ENCODE measurements at places on chromosomes 11 and 22. TPM values are rescaled to one million over a fixed set of nuclear protein-coding genes. Genes with fewer than 3 reads are reported as not detected.
A peak's percentile ranks its signal among the peaks of the same experiment; 100 is the strongest.

DNA sequence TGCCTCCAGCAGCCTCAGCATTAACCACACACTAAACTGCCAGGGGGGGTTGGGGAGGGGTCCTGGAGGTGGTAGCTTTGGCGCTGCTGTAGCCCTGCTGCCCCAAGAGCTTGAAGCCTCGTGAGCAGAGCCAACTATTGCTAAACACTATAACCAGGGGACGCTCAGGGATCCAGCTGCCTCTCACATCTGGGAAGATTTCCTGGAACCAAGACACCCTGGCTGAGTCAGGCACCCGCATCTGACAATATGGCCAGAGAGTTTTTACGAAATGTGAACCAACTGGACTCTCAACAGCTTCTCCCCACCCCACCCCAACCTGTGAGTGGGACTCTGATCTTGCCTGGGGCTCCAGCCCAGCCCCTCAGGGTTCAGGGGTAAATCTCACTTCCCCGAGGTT lies 14.3 kb downstream of the C1QTNF6 start:
- H3K27me3 ChIP-seq = no peaks in the 10 kb centered on the region
- H3K4me3 ChIP-seq = no peak overlapping the region
- no peak for DNase-seq
- H3K27ac ChIP-seq = no peak overlapping the region

DNA sequence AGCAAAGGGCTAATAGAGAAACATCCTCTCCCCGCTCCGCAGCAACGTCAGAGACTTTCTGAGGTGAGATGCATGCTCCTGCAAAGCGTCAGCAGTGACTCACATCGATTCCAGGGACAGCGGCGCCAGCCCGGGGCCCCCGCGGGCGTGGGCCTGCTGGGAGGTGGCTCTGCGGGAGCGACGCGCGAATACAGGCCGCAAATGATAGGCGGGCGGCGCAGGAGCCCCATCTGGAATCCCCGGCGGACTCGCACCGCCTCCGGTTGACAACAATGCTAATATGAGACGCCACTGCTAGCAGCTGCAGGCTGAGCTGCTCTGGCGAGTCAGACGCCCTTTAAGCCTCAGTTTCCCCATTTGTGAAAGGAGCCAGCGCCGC lies 557 bp downstream of the RANGAP1 start:
- peak; percentile 54 for DNase-seq
- no peaks in the 10 kb centered on the region for H3K27me3 ChIP-seq
- H3K4me1 ChIP-seq = peaks cover 33% of the 10 kb centered on the region
- peaks cover 15% of the 10 kb centered on the region for H3K36me3 ChIP-seq
- H3K27ac ChIP-seq = peak overlapping the region; percentile 53
- H3K4me3 ChIP-seq = peak overlapping the region; percentile 75

GRCh38 chr22:40498420-40499208 lies 128.2 kb downstream of the SGSM3 start:
- no peak for DNase-seq
- no peaks in the 10 kb centered on the region for H3K27me3 ChIP-seq
- peaks cover 10% of the 10 kb centered on the region for H3K4me1 ChIP-seq
- H3K36me3 ChIP-seq = no peaks in the 10 kb centered on the region
- no peak overlapping the region for H3K4me3 ChIP-seq
- peak overlapping the region; percentile 72 for H3K27ac ChIP-seq

DNA sequence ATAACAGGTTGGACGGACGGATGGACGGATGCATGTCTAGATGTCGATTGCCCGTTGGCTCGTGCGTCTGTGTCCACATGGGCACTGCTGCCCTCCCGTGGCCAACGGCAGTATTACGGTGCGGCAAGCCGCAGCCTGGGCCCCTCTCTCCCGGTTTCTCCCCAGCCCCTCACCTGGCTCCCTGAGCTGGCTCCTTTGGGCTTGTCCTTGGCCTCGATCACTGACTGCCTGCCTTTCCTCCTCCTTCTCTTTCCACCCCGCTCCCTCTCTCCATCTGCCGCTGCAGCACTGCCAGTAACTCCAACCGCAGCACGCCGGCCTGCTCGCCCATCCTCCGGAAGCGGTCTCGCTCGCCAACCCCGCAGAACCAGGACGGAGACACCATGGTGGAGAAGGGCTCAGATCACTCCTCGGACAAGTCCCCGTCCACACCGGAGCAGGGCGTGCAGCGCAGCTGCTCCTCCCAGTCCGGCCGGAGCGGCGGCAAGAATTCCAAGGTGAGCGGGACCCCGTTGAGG lies 77.3 kb downstream of the SCN3B start:
- no peak overlapping the region for H3K27ac ChIP-seq
- H3K4me1 ChIP-seq = no peaks in the 10 kb centered on the region
- no peak overlapping the region for H3K4me3 ChIP-seq
- H3K27me3 ChIP-seq = no peaks in the 10 kb centered on the region
- DNase-seq = peak; percentile 27

DNA sequence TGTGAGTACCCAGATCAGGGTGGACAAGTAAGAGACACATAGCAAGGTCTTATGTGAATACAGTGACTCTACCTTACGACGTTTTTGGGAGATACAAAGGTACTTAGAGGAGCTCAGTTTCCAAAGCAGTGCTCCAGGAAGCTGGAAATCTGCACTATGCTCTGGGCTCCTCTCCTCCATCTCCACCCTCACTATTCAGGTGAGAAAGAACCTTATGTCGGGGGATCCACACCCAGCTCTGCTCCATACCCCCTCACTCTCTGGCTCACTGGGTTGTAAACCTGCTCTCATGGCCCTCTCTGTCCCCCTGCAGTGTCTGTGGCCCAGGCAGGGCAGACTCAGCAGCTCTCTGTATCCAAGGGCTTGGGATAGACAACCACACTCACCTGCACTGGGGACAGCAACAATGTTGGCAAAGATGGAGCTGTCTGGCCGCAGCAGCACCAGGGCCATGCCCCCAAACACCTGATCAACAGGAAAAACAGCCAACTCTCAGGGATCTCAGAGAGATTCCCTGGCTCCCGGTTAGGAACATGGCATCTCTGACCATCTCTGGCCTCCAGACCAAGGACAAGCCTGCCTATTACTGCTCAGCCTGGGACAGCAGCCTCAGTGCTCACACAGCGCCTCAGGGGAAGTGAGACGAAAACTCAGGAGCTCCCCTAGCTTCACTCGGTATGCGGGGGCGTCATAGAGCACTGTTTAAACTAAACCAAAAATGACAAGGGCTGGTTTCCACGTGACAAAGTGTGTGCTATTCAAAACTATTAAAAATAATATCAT lies 60.9 kb upstream of the TOP3B start:
- no peaks in the 10 kb centered on the region for H3K4me1 ChIP-seq
- no peaks in the 10 kb centered on the region for H3K36me3 ChIP-seq
- no peak for DNase-seq
- H3K4me3 ChIP-seq = no peak overlapping the region

DNA sequence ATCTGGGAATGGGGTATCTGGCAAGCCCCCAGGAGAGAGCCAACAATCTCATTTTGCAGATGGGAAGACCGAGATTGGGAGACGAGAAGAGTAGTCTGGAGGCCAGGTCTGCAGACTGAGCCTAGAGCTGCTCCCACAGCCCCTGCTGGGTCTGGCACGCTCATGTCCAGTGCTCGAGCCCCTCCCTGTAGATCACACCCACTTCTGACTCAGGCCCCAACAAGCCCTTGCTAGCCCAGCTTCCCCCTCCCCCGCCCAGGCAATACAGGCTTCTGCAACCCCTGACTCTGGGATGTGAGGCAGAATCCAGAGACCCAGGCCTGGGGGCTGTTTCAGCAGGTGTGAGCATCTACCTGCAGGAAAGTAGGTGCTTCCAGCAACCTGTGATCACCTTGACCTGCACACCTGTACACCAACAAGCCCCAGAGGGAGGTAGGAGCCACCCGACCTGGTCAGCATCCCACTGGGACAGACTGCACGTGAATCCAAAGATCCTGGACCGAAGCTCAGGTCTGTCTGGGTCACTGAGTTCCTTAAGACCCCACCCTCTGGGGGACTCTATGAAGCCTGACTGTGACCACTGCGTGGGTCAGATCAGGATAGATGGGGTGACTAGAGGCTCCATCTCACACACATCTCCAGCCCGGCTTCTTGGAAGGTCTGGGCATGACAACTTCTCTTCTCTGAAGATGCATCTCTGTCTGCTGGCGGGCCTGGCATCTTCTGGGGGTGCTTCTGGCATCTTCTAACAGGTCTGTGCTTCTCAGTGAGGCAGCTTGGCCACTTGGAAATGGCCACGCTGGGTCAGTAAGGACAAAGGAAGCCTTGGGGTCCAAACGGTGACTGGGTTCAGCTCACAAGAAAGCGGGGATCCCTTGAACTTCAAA lies 29.3 kb downstream of the LINC01488 start:
- no peak overlapping the region for H3K4me3 ChIP-seq
- H3K4me1 ChIP-seq = peaks cover 5% of the 10 kb centered on the region
- no peak overlapping the region for H3K27ac ChIP-seq
- no peaks in the 10 kb centered on the region for H3K27me3 ChIP-seq
- H3K36me3 ChIP-seq = no peaks in the 10 kb centered on the region

GRCh38 chr11:2928605-2929530 lies at the start of gene PHLDA2:
Gene PHLDA2, minus strand, starts transcription at chr11:2929420. Its CDS starts 56 bp downstream, at chr11:2929364.
- H3K27ac ChIP-seq = peak within 1 kb of the TSS; percentile 61
- peaks cover 8% of the 10 kb centered on the region for H3K27me3 ChIP-seq
- H3K4me3 ChIP-seq = peak within 1 kb of the TSS; percentile 63
- DNase-seq = peak; percentile 70

DNA sequence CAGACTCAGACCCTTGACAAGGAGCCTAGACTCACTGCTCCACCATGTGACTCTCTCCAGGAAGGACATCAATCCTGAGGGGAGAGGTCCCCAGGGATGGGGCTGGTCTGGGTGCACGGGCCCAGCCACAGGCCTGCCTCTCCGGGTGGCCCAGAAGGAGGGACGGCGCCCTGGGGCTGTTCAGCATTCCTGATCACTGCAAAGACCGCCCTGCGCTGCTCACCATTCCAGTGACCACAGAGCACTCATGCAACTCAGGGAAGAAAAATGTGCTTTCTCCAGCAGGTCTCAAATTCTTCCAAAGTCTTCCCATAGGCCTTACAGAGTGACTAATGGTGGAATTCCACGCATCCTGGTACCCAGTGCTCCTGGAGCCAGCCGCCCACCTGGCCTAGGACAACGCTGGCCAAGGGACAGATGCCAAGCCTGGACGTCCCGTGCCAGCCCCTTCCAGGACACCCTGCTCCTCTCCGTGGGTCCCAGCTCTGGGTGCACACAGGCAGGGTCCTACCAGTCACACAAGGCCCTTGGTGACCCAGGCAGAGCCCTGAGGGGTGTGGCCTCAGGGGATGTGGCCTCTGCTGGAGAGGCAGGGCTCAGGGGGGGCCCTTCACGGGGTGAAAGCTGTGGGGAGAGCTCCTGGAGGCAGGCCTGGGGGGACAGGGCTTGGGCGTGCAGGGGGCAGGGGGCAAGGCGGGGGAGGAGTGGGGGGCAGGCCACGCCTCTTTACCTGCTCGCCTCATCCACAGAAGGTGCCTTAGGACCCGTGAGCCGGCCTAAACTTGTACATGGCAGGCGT lies 178.8 kb downstream of the IGLL1 start:
- H3K4me1 ChIP-seq = peaks cover 5% of the 10 kb centered on the region
- no peak for DNase-seq
- no peaks in the 10 kb centered on the region for H3K36me3 ChIP-seq
- no peak overlapping the region for H3K27ac ChIP-seq
- no peaks in the 10 kb centered on the region for H3K27me3 ChIP-seq

DNA sequence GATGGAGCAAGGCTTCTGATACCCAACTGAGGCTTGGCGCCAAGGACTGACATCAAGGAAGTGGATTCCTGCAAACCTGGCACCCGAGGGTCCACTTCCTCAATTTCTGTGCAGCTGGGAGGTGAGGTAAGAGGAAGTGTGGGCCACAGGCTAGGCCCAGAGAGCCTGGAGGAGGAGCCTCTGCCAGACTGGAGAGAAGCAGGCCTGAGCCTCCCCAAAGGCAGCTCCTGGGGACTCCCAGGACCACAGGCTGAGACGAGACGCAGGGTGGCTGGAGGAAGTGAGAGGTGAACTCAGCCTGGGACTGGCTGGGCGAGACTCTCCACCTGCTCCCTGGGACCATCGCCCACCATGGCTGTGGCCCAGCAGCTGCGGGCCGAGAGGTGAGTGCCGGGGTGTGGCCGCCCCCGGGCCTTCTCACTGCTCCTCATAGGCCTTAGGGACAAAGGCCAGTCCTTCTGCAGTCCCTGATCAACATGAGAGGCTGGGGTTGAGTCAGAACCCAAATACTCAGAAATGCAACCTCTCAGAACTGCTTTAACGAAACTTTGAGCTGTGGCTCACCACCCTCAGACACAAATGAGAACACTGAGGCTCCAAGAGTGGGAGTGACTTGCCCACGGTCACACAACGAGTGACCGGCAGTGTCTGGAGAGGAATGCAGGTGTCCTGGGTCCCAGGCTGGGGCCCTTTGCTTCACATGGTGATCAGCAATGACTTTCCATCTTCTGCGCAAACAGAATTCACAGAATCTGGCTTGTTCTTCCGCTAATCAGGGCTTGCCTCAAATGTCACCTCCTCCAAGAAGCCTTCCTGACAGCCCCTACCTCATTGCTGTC lies at the start of gene NCF4:
Gene NCF4 (plus strand): TSS at position 186 of the 839 bp plus-strand sequence. CDS start 166 bp downstream, at position 352.
- DNase-seq = peak; percentile 95
- H3K36me3 ChIP-seq = peaks cover 13% of the 10 kb centered on the region
- peak within 1 kb of the TSS; percentile 73 for H3K4me3 ChIP-seq

DNA sequence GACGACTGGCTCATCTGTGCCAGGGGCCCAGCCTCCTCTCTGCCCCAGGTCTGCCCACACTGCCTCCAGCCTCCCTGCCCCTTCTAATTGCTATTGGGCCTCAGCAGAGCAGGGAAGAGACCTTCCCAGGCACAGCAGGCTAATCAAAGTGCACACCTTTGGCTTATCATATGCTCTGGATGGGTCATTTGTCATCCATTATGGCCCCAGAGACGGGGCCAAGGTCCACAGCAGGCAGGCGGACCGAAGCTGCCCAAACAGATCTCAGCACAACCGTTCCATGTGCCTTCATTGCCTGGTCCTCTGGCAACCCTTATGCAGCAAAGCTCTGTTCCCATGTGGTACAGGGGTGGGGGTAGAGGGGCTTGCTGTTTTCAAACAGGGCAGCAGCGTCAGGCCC lies 66.6 kb downstream of the TP53I11 start:
- no peak for DNase-seq
- H3K27me3 ChIP-seq = peaks cover 2% of the 10 kb centered on the region
- no peak overlapping the region for H3K27ac ChIP-seq
- no peak overlapping the region for H3K4me3 ChIP-seq

- peak; percentile 78 for DNase-seq
- H3K36me3 ChIP-seq = no peaks in the 10 kb centered on the region
- no peaks in the 10 kb centered on the region for H3K27me3 ChIP-seq
- H3K4me1 ChIP-seq = peaks cover 24% of the 10 kb centered on the region
These were observed 94.1 kb downstream of the SWAP70 start for GRCh38 chr11:9757809-9758636.

GRCh38 chr11:133977067-133977677 lies 20.4 kb upstream of the IGSF9B start:
- H3K36me3 ChIP-seq = no peaks in the 10 kb centered on the region
- H3K4me1 ChIP-seq = no peaks in the 10 kb centered on the region
- H3K27me3 ChIP-seq = no peaks in the 10 kb centered on the region
- H3K27ac ChIP-seq = no peak overlapping the region

C11orf86 gene
- not detected for polyA plus RNA-seq

OR52I1 gene
- not detected for polyA plus RNA-seq

CNGA4 gene
- polyA plus RNA-seq = not detected

F2 gene
- not detected for polyA plus RNA-seq

ACRV1 gene
- not detected for polyA plus RNA-seq

WNT7B gene
- polyA plus RNA-seq = not detected

APOL6 gene
- 9.1 TPM for polyA plus RNA-seq

Measured in CD14-positive monocyte (primary cell).